ENCODE measurements at places on chromosomes 7 and 10.

DNA sequence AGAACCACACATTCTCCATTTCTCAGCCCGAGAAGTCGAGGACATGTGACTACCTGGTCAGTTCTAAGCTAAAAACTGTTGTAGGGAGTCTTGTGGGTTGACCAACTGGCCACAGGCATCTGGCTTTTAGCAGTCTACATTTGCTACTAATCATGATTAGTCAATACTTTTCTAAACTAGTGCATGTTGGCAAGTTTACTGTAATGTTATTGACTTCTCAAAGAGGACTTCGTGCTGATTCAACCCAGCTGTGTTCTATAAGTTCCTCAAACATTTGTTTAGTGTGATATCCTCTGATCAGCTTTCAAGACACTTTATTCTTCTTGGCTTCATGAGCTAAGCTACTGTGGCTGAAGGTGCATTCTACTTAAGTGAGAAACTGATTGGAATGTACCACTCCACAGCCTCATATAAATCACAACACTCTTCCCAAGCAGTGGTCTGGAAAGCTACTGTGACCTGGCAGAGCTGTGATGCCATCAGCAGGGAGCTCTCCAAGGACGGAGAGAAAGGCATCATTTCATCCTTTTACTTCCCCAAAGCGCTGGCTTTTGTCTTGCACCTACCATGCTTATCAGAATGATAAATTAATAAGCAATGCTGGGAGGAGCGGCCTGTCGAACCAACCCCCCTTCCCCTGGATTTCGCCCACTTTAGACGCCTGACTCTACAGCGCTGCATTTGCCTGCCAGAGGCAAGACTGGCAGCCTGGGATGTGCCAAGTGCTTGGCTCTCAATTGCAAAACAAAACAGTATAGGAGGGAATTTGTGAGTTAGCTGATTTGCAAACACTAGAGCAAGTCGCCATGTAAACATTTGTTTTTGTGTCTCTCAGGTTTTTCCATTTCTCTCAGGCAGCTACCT lies 206.7 kb upstream of the PLXNA4 start:
- DNase-seq = no peak

DNA sequence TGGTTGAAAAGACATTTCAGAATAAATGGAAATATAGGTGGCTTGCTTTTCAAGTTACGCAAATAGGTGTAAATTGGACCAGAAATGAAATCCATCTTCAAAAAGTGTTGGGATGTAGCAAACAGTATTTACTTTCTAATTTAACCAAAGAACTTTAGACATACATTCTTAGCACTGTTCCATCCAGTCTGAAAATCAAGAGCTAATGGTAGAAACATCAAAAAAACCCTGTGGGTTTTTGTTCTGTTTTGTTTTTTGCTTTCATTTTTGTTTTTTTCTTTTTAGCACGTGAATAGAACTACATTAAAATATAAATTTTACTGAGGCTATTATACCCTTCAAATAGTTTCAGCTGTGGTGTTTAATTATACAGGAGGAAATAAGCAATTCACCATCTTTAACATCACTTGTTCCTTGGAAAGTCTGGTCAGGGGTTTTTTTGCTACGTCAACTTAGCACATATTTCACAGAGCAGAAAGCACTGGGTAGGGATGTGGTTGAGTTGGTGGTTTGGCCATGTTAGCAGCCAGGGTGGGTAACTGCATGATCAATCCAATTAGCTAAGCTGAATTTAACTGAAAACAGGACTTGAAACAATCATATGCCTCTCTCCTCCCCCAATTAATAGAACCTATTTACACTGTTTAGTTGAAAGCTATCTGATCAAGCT lies 275.4 kb upstream of the PFKP start:
- DNase-seq = no peak

- DNase-seq = peak; percentile 36
Observed at GRCh38 chr10:97542169-97543024, 30.2 kb upstream of the ANKRD2 start.

DNA sequence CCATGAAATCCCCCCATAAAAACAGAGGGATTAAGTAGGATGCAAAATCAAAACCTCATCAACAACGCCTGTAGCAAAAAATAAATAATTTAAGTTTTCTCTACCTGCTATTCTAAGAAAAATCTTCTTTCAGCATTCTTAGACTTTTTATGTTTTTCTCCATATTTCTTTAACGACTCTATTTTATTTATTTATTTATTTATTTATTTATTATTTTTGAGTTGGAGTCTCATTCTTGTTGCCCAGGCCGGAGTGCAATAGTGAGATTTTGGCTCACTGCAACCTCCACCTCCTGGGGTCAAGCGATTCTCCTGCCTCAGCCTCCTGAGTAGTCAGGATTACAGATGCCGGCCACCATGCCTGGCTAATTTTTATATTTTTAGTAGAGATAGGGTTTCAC lies 192.5 kb downstream of the SEMA3E start:
- no peak for DNase-seq

- no peak for DNase-seq
Observed at GRCh38 chr10:114397651-114398145, 6.6 kb downstream of the AFAP1L2 start.

- no peak for DNase-seq
Observed at GRCh38 chr7:51689547-51689946, 372.9 kb upstream of the COBL start.

DNA sequence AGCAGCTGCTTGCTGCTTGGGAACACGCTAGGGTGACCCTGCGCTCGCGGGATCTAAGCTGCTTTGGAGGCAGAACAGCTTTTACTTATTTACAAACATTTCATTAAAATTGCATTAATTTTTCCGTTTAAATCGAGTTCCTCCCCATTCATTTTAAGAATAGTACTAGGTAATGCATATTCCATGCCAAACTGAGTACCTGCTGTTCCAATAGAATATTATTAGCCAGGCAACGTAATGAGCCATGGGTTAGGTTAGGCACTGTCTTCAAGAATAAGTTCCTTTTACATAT lies 860 bp downstream of the EXOC6 start:
- no peak for DNase-seq

- DNase-seq = peak; percentile 46
Observed at GRCh38 chr7:140673063-140673773, 473 bp downstream of the ADCK2 start.

DNA sequence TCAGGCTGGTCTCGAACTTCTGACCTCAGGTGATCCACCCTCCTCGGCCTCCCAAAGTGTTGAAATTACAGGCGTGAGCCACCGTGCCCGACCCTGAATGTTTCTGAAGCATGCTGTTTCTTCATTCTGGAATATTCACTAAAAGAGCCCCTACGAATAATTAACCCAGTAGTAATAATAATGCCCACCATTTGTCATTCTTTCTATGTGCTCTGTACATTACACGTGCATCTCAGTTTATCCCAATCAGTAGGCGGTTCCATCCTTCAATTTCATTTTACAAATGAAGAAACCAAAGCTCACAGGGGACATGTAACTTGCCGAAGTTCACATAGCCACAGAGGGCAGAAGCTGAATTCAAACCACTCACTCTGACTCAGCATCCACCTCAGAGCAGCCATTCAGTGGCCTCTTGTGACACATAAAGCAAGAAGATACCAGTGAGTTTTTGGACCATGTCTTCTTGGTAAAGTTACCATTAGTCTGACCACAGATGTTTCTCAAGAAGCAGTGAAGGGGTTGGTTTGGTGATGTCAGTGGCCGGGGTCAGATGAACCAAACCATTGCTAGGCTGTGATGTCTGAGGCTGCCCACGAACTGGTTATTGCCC lies 71.9 kb upstream of the DUSP5 start:
- DNase-seq = peak; percentile 50

DNA sequence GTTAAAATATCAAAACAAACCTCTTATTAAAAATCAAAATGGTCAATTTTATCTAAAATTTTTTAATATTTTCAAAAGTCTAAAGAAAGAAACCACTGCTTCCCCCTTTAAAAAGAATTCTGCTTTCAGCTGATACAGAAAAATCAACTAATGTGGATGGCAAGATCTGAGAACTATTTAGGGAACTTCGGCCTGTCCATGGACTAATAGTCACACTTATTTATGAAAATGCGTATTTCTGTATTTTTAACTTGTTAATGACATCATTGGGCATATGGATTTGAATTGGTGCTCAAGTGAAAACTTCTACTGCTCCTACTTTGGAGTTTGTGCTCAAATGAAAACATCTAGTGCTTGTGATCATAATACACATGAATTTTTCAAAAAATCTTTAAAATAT lies 31.9 kb downstream of the RNLS start:
- no peak for DNase-seq

DNA sequence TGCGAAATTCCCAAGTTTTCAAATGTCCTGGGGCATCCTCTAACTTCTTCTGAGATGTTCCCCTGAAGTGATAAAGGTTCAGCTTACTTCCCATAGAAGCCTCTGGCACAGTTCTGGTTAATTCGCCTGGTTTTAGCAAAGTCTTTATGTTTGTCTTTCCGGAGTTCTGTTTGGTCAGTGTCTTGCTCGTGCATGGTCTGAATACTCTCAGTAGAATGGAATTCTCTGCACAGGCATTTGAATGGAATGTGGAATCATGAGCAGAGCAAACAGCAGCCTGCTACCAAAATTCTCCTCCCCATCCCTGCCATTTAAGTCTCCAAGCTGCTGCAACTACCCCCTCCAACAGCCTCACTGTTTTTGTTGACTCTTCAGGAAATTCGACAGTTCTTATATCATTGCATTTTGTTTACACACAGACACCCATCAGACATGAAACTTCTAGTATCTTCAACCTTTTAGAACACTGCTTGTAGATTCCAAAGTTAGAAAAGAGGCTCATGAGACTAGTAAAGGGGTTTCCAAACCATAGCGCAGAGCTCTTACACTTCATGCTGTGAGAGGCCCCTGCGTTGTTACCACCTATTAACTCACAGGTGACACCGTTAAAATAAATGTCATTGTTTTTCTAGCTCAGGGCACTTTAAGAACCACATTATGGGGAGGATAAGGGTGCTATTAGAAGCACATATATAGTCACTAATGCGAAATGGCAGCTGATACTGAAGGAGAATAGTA lies 129.7 kb downstream of the PLCE1 start:
- no peak for DNase-seq

DNA sequence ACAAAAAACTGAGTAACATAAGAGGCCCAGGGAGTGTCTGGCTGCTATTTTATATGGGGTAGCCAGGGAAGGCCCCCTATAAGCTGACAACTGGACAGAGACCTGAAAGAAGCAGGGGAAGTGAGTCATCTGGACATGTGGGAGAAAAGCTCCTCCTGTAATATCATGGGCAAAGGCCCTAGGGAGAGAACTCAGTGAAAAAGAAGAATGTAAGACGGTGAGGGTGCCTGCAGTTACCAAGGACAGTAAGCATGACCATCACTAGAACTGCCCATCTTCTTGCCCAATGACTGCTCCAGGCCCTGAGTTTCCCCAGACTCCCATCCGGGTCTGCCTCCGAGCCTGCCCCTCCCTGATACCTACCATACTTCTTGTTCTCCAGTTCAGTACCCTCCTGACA lies 2.3 kb downstream of the ELMO1 start:
- no peak for DNase-seq

DNA sequence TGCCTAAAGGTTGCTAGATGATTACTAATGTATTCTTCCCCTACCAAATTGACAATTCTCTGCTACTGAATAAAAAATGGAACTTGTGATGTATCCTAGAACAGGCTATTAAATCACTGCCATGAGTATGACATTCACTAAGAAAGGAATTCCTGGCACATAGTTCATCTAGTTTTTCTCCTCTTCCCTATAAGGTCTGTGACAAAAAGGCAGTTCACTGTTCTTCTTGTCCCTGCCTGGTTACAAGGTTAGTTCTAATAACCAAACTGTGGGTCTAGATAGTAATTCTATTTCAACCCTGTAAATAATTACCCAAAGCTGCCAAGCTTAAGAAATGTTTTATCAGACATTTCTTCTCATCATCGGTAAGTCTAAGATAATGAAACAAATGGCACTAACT lies 245.6 kb downstream of the BICC1 start:
- no peak for DNase-seq

GRCh38 chr10:108849688-108850087 lies 1073.6 kb downstream of the XPNPEP1 start:
- DNase-seq = no peak

DNA sequence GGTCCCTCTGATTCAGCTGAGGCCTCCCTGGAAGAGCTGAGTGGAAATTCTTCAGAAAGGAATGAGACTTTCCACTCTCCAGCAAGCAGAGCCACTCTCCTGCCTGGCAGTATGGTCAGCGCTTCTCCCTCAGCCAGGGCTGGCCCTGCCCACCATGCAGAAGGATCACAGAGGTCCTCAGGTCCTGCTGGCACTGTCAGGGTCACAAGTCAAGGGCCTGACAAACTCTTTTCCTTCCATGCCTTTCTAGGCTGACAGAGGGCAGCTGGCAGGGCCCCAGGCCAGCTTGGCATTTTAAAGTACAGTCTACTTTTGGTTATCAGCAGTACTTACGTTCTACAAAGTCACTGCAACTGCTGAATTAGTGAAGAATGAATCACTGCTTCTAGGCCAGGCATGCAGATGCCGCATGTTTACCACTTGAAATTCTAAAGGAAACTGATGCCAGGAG lies 119.3 kb upstream of the FRMD4A start:
- DNase-seq = no peak

GRCh38 chr10:7580520-7580919 lies 86.2 kb downstream of the ITIH5 start:
- DNase-seq = no peak

GRCh38 chr10:30538086-30538485 lies 91.5 kb downstream of the LYZL2 start:
- DNase-seq = no peak

DNA sequence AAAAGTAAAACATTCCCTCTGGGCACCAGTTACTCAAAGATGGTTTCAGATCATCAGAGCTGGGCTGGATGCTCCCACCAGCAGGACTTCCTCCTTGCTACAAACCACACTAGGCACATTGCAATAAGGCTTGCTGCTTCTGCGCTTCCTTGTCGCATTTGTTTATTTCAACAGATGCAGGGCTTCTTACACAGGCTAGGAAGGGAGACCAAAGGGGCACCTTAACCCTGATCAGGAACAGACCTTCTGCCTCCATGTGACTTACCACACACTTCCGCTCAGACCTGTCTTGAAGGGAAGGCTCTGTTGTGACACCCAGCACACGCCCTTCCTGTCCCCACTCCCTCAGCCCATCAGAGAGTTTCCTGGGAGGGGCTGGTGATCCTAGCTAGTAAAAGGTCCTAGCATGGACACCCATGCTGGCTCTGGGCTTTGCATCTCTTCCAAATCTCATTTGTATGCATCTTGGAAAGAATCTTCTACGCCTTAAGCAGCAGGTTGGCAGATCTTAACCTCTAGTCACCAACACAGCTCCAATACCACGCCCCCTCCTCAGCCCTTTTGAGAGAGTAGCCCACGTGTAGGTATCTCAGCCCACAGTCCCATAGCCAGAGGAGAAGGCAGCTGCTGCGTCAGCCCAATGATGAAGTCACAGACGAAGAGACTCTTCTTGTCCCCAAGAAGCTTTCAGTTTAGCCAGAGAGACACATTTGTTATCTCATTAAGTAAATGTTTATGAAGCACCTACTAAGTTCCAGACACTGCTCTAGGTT lies 47.1 kb upstream of the SVIL start:
- DNase-seq = peak; percentile 9

GRCh38 chr7:121610243-121610642 lies 214.1 kb upstream of the FAM3C start:
- DNase-seq = no peak

DNA sequence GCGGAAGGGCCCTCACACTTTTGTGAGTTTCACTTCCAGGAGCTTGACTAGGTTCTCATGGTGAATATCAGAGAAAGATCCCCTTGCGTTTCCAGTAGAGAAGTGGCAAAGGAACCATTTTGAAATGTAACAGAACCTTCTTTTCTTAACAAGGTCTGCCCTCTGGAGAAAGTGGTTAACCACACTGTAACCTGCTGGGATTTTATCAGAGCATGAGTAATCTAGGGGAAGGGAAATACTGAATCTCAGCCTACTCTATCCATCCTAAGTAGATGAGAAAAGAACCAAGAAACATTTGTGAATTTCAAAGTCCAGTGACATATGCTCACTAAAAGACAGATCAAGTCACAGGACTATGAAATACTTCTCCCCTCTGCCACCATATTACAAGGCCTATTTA lies 235.5 kb downstream of the ZEB1 start:
- DNase-seq = no peak
